MG63 (cell line): ENCODE measurements at places on chromosomes 3 and 15. TPM values are rescaled to one million over a fixed set of nuclear protein-coding genes. Genes with fewer than 3 reads are reported as not detected.

FHIT gene
- 1.7 TPM in 1 of 2 replicates, not detected in the other for total RNA-seq

AMT gene
- 1.2 TPM in 1 of 2 replicates, not detected in the other for total RNA-seq

DUOXA2 gene
- not detected in 2 replicates for total RNA-seq

RGMA gene
- 0.47 TPM in 1 of 2 replicates, not detected in the other for total RNA-seq

WDR93 gene
- total RNA-seq, result 0.13 TPM in 1 of 2 replicates, not detected in the other

EXOSC7 gene
- 22.4 and 44.3 TPM in 2 replicates for total RNA-seq

GP5 gene
- not detected in 2 replicates for total RNA-seq

C3orf33 gene
- 5.1 and 11.5 TPM in 2 replicates for total RNA-seq

KCNMB3 gene
- total RNA-seq, result 0.30 and 0.54 TPM in 2 replicates

PCOLCE2 gene
- total RNA-seq, result 150 and 205 TPM in 2 replicates

GPR15 gene
- total RNA-seq, result not detected in 2 replicates

WDR72 gene
- not detected in 2 replicates for total RNA-seq

DNAJA4 gene
- total RNA-seq, result not detected in 2 replicates

IL5RA gene
- not detected in 2 replicates for total RNA-seq

PPARG gene
- total RNA-seq, result 7.2 and 12.6 TPM in 2 replicates

TCTA gene
- 22.3 and 22.6 TPM in 2 replicates for total RNA-seq

FSIP1 gene
- 2.0 and 3.3 TPM in 2 replicates for total RNA-seq

HCLS1 gene
- not detected in 2 replicates for total RNA-seq

B3GALNT1 gene
- 36.9 and 70.2 TPM in 2 replicates for total RNA-seq
